Transverse colon (tissue), 4 donors: ENCODE measurements at places on chromosomes 7 and 10. TPM values are rescaled to one million over a fixed set of nuclear protein-coding genes. Genes with fewer than 3 reads are reported as not detected.

DNA sequence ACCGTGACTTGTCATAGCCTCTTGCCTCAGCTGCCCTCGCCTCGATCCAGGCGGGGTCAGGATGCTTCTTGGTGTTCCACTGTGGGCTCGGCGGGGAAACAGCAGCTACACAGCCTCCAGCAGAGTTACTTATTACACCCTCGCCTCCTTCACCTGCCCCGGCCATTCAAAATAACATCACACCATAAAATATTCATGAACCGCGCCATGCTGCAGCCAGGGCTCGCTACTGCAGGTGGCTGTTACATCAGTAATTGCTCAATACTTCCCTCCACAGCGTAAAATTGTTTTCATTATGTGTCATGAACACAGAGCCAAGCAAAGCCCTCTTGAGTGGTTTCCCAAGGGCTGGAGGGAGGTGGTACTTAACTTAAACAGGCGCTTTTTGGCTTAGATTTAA, 241.5 kb upstream of the SP8 start:
- no peak overlapping the region for H3K27ac ChIP-seq
- H3K27me3 ChIP-seq: no peaks in the 10 kb centered on the region
- no peaks in the 10 kb centered on the region for H3K36me3 ChIP-seq
- H3K4me3 ChIP-seq: no peak overlapping the region
- H3K4me1 ChIP-seq: peaks cover 13% of the 10 kb centered on the region

- peaks cover 12% of the 10 kb centered on the region for H3K27me3 ChIP-seq
- H3K27ac ChIP-seq: no peak overlapping the region
- no peaks in the 10 kb centered on the region for H3K36me3 ChIP-seq
Measured at GRCh38 chr7:65250216-65250615, 123.4 kb upstream of the ZNF92 start.

GRCh38 chr7:129771201-129771927, 159.8 kb downstream of the NRF1 start:
- peaks cover 6% of the 10 kb centered on the region for H3K27me3 ChIP-seq
- H3K4me1 ChIP-seq: no peaks in the 10 kb centered on the region
- no peak overlapping the region for H3K27ac ChIP-seq
- no peaks in the 10 kb centered on the region for H3K36me3 ChIP-seq

GRCh38 chr10:67151471-67151870, 225.6 kb downstream of the LRRTM3 start:
- no peaks in the 10 kb centered on the region for H3K36me3 ChIP-seq
- no peaks in the 10 kb centered on the region for H3K4me1 ChIP-seq
- no peak overlapping the region for H3K4me3 ChIP-seq
- H3K27me3 ChIP-seq: no peaks in the 10 kb centered on the region
- H3K27ac ChIP-seq: no peak overlapping the region

DNA sequence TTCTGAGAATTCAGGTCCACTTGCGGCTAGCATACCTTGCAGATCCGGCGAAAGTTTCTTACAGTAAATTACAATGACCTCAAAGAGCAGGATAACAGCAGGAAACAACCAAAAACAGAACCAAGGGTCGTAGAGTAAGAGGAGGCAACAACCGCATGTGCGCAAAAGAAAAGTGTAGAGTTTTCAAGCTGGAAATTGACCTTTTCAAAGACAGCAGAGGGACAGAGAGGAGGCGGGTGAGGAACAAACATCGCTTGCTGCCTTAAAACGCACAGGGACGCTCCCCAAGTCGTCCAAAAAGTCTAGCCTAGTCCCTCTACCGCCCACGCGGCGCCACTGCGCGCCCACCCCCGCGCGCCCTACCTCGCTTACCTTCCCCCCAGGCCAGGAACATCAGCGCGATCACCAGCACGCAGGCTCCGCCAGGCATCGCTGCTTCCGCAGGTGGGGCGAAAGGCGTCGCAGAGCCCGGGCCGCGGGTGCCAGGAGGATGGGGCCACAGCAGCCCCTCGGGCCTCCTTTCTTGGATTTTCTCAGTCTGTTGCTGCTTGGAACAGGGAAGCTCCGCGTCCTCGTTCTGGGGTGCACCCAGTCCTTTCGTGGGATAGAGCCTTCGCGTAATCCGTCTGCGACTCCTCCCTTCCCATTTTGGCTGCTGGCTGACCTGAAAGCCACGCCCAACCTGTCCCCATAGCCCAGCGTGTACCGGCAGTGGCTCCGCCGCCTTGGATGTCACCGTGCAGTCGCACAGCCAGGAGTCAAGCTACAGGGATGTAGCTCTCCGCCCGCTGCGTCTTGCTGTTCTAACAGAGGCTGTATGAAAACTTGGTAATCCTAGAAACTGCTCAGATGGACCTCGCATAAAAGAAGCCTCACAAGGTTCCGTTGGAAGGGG, at the start of gene VWDE:
Gene VWDE (minus strand): TSS at position 579 of the 895 bp plus-strand sequence. CDS start 149 bp downstream, at position 430.
- peak within 1 kb of the TSS; percentile 5 for H3K4me3 ChIP-seq

- no peaks in the 10 kb centered on the region for H3K36me3 ChIP-seq
- no peak overlapping the region for H3K4me3 ChIP-seq
- H3K27ac ChIP-seq: no peak overlapping the region
- no peak for DNase-seq
- no peaks in the 10 kb centered on the region for H3K4me1 ChIP-seq
Measured at GRCh38 chr10:128000471-128001362, 93.8 kb downstream of the PTPRE start.

DNA sequence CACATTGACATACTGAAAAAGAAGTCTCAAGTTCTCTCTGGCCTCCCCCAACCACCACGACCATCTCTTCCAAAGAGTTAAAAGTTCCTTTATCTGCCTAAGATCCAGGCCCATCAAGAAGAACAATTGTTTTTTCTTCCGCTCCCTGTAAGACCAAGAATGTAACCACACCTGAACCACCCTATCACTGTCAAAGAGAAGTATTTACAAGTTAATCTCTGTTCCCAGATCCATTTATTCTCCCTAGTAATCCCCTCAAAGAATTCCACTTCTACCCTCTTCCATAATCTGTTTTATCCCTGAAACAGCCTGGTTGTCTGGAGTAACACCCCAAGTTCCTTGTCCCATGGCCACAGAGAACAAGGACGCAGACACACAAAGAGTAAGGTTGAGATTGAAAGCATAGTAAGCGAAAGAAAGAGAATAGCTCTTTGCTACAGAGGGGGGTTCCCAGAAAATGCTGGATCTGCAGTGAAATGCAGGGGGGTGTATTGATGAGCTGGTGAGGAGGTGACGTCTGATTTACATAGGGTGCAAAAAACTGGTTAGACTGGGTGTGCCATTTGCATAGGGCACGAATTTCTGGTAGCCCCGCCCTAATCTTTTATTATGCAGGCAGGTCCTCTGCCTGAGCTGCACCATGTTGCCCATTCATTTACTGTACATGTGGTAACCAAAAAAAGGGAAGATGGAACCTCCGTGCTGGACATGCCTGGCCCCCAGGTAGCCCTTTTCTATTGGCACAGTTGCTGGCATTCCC, 122.0 kb downstream of the SKIDA1 start:
- H3K36me3 ChIP-seq: no peaks in the 10 kb centered on the region
- no peaks in the 10 kb centered on the region for H3K4me1 ChIP-seq
- H3K27ac ChIP-seq: no peak overlapping the region

DNA sequence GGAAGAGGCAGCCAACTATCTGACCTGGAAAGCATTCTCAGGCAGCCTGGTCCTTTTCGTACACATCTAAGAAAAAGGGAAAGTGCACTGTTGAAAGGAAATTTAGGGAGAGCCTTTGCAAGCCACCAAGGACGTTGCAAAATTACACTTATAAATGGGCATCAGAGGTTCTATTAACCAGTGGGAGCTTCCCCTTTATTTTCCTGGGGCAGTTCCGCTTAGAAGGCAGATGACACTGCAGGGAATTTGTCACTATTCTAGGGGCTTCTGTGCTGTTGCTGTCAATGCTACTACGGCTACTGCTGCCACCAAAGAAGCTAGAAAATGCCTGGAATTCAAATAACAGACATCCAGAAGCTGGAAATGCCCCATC, 79.6 kb upstream of the AUTS2 start:
- no peaks in the 10 kb centered on the region for H3K4me1 ChIP-seq
- no peak overlapping the region for H3K4me3 ChIP-seq
- no peak for DNase-seq
- H3K27ac ChIP-seq: no peak overlapping the region

DNA sequence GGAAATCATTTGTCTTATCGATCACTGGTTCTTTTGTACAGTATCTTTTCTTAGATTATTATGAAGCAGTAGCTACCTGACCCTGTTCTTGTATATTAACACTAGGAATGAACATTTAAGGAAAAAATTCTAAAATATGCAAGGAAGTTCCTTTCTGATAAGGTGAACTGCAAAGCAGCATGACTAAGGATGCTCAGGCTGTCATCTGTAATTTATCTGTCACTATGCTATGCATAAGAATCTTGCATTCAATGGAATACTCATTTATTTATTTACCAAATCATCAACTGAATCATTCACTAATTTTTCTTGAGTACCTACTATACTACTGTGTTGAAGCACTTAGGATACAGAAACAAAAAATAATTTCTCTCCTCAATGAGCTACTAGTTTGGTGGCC, 5.8 kb downstream of the GSDME start:
- peaks cover 11% of the 10 kb centered on the region for H3K27me3 ChIP-seq
- no peaks in the 10 kb centered on the region for H3K36me3 ChIP-seq
- DNase-seq: no peak

GRCh38 chr7:93043385-93043985, 74.3 kb downstream of the SAMD9 start:
- H3K36me3 ChIP-seq: no peaks in the 10 kb centered on the region
- no peaks in the 10 kb centered on the region for H3K4me1 ChIP-seq
- no peaks in the 10 kb centered on the region for H3K27me3 ChIP-seq
- H3K4me3 ChIP-seq: peak overlapping the region; percentile 14

Gene PVRIG
- total RNA-seq: not detected

Gene HTRA1
- total RNA-seq: 34.5 TPM

Gene THSD7A
- 18.9 TPM for total RNA-seq

Gene AIFM2
- total RNA-seq: 27.0 TPM
